H9 (cell line): ENCODE measurements at places on chromosomes 5 and 9. TPM values are rescaled to one million over a fixed set of nuclear protein-coding genes. Genes with fewer than 3 reads are reported as not detected.

GRCh38 chr5:149374801-149375200 is 4.3 kb downstream of the IL17B start:
- DNase-seq: no peak

DNA sequence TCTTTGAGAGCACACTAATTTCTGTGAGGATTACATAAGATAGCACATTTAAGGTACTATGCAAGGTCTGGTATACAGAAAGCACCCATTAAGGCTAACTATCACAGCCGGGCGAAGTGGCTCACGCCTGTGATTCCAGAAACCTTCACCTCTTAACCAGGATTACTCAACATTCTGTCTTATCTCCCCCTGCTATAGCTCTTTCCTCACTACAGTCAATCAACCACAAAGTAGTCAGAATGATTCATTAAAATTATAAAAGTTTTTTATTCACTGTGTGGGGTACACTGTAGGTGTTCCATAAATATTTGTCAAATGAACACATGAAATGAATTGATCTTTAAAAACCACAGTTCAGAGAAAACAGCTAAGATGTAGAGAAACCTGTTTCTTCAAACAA is 48.7 kb downstream of the CHD1 start:
- no peak for DNase-seq

DNA sequence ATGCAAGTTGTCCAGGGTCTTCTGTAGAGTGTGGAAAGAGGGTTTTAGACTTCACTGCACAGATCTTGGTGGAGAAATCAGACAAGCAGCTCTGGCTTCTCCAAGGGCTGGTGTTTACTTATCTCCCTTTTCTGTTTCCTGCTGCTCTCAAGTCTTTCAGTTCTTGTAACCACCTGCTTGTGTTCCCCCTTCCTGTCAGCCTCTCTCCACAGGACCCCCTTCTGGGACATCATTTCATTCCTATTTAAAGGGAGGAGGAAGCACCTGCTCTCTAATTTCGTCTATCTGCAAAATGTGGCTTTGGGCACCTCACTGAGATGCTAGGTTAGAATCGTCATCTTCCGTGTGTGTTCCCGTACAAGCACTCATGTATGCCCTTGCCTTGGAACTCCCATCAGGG is 636.2 kb downstream of the MTRR start:
- DNase-seq: no peak

The TNFSF8 gene
- not detected in 2 replicates for total RNA-seq

GRCh38 chr5:58752104-58752503 is 169.2 kb downstream of the RAB3C start:
- no peak for DNase-seq

DNA sequence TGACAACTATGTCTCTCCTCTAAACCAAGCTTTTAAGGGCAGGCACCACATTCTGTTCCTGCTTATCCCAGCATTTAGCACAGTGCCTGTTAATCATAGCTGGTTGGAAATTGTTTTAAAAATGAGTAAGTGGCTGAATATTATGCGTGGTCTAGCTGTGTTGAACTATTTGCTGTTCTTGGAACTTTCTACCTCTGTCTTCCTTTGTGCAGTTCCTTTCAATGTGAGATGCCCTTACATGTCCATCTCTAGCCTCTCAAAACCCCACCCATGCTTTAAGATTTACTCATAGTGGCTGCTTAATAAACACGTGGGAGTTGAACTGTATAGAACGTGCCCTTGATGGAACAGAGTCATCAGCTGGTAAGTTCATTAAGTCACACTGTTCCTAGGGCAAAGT is 34.5 kb downstream of the C9orf57 start:
- DNase-seq: no peak

DNA sequence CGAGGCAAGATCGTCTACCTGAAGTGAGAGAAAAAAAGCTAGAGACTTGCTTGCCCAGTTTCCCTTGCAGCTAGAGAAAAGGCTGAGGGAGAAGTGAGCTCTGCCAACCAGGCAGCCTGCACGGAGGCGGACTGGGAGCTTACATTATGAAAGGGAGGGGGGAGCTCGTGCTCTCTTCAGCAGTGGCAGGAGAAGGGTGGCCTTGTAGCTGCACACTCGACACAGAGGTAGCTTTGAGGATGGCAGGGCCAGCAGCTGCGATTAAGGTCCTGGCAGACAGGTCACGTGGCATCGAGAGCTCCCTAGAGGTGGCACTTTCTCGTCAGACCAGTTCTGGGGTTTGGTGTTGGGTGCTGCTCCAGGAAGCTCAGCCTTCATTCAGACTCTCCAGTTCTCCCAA is 26.7 kb downstream of the APBA1 start:
- DNase-seq: peak; percentile 49
